ENCODE measurements at places on chromosomes 2 and 18.

DNA sequence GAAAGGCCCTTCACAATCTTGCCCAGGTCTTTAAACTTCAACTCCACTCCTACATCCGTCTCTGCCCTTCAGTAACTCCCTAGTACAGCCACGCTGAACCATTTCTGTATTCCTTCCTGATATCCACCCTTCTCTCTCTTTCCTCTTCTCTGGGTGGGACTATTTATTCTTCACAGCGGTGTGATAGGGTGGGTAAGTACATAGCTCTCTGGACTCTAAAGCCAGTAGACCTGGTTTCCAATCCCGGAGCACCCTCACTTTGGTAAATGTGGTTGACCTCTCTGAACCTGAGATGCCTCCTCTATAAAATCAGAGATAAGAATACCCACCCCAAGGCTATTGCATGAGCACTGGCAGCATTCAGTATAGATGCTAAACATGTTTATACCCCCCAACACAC lies 86.7 kb downstream of the ATL2 start:
- DNase-seq, result no peak

GRCh38 chr2:173300458-173300857 lies 54.2 kb upstream of the CDCA7 start:
- DNase-seq, result no peak

- no peak for DNase-seq
These were observed 158.8 kb upstream of the WDSUB1 start for GRCh38 chr2:159445307-159445706.

DNA sequence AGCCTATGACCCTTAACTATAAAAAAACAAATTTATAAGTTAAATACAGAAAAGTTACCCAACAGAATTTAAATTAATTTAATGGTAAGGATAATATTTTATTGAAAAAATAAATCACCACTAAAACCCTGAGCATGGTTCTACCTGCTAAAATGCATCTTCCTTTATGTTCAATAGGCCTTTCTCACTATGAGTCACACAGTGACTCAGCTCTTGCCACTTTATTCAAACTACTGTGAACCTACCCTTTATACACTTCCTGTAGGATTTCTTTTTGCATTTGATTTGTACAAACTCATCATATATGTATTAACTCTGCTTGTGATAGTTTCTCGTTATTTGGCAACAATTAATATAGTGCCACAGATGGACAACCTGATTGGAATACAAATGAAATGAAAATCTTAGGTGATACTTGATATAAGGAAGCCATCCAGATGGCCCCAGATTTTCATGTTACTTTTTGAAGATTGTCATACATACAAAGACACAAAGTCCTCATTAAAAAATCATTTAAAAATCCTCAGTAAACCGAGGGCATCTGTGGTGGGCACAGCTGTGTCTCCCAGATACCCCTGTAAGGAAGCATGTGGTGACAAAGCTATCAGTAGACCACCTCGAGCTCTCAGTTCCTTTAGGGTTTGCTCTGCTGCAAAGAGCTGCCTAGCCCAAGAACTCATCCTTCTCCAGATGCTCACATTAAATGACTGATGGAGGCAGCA lies 55.2 kb upstream of the COBLL1 start:
- DNase-seq, result no peak

DNA sequence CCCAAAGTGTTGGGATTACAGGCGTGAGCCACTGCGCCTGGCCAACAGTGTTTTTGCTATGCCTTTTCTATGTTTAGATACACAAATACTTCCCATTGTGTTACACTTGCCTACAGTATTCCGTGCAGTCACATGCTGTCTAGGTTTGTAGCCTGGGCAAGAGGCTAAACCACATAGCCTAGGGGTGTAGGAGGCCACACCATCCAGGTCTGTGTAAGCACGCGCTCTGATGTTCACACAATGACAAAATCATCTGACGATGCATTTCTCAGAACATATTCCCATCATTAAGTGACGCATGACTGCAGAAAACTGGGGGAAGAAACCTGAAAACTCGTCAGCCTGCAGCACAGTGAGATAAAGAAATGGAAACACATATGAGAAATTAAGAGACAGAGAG lies 46.1 kb upstream of the TWIST2 start:
- no peak for DNase-seq

DNA sequence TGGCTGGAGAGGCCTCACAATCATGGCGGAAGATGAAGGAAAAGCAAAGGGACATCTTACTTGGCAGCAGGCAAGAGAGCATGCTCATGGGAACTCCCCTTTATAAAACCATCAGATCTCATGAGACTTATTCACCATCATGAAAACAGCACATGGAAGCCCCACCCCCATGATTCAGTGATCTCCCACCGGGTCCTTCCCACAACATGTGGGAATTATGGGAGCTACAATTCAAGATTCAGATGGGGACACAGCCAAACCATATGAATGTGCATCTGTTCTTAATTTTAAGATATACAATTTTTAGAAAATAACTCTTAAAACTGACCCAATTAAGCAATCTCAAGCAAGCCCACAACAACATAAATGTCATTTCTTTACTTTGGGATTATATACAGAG lies 12.6 kb downstream of the C18orf63 start:
- DNase-seq, result no peak

DNA sequence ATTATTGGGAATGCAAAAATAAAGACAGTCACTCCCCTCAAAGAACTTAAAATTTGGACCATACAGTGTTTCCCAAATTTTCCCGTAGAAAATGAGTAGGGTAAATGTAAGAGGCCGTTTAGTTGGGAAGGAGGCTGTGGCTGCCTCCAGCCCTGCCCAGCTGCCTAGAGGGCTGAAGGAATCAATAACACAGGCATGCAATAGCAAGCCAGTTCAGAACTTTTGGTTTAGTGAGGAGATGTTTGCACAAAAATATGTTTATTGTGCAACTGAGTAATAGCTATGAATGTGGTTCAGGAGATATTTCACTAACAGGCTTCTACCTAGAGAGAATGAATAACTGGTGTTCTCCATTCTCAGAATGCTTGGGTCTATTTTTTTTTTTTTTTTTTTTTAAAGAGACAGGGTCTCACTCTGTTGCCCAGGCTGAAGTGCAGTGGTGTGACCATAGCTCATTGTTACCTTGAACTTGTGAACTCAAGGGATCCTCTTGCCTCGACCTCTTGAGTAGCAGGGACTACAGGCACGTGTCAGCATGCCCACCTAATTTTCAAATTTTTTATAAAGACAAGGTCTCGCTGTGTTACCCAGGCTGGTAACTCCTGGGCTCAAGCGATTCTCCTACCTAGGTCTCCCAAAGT lies 23.6 kb downstream of the UGP2 start:
- no peak for DNase-seq

- no peak for DNase-seq
These were observed 12.3 kb upstream of the SMAD7 start for GRCh38 chr18:48962994-48963561.

- no peak for DNase-seq
These were observed 96.8 kb downstream of the GPD2 start for GRCh38 chr2:156532989-156533388.

DNA sequence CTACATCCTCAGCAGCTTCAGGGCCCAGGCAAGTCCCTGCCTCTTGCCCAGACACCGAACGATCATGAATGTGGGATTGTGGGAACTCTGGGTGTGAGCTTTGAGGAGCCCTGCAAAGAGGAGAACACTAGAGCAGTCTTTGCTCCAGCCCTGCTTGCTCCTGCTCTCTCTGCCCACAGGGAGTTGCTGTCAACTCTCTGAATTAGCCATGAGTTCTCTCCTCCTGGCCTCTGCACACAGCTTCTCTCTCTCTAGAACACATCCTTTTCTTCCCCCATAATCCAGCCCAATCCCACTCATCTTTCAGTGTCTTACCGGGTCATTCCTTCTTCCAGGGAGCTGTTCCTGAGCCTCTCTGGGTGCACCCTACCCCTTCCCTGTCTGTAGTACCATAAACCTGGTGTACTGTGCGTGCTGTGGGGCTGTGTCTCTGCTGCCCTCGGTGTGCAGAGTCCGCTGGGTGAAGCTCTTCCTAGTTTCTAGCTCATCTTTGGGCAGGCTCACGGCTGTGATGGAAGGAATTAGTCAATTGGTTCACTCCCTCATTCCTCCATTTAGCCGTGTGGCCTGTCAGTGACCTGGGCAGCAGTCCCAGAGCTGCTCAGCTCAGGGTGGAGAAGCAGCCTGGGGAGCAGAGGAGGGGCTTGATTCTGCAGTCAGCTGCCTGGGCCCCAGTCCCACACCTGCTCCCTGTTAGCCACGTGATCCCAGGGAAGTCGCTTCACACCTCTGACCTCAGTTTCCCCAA lies 132.9 kb upstream of the HDAC4 start:
- no peak for DNase-seq

GRCh38 chr2:202831242-202832220 lies 40.0 kb downstream of the ICA1L start:
- DNase-seq, result no peak

DNA sequence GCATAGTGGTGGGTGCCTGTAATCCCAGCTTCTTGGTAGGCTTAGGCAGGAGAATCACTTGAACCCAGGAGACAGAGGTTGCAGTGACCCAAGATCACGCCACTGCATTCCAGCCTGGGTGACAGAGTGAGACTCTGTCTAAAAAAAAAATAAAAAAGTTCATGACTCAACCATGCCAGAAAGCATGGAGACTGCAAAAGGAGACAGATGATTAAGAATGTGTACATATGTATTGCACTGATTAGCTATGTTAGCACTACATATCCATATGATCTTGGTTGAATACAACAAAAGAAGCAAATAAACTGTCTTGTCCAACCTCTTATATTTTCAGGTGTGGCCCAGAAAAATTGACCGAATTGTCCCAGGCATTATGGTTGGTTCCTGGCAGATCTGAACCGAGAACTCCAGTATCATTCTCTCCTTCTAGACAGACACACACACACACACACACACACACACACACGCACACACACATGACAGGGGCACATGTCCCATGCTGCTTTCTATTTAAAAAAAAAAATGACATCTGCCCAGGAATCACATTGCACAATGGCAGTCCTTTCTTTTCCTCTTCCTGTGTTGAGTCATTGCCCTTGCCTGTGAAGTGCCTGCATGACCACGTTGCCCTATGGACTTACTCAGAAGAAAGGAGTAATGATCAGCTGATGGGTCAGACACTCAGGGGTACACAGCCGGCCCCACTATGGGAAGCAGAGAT lies 65.6 kb downstream of the MYCN start:
- DNase-seq, result no peak

- DNase-seq, result no peak
These were observed 98.9 kb upstream of the PMAIP1 start for GRCh38 chr18:59800897-59801296.

DNA sequence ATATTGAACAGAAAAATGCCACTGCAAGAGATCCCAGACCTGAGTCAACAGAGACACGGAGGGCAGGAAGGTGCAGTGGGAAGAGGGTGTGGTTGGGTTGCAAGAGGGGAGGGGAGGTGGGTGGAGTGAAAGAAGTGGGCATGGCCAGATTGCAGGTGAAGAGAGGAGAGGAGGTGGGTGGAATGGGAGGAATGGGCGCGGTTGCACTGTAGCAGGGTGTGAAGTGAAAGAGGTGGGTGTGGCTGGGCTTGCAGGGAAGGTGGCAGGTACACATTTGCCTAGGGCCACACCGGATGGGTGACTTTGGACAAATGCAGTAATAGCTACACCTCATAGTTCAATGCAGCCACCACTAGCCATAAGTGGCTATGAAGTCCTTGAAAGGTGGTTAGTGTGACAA lies 71.1 kb downstream of the DOCK10 start:
- DNase-seq, result no peak

GRCh38 chr2:174012347-174013314 lies 47.5 kb upstream of the SP3 start:
- DNase-seq, result no peak

DNA sequence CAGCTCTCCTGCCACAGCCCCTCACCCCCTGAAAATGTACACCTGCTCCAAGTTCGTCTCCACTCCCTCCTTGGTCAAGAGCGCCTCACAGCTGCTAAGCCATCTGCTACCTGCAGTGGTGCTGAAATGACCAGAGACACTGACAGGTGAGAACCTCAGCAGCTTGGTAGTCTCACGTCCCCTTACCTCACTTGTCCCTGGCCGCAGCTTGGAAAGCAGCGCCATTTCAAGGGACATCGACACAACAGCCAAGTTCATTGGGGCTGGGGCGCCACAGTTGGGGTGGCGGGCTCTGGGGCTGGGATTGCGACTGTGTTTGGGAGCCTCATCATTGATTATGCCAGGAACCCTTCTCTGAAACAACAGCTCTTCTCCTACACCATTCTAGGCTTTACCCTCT lies 47.5 kb downstream of the ANKRD44 start:
- no peak for DNase-seq

DNA sequence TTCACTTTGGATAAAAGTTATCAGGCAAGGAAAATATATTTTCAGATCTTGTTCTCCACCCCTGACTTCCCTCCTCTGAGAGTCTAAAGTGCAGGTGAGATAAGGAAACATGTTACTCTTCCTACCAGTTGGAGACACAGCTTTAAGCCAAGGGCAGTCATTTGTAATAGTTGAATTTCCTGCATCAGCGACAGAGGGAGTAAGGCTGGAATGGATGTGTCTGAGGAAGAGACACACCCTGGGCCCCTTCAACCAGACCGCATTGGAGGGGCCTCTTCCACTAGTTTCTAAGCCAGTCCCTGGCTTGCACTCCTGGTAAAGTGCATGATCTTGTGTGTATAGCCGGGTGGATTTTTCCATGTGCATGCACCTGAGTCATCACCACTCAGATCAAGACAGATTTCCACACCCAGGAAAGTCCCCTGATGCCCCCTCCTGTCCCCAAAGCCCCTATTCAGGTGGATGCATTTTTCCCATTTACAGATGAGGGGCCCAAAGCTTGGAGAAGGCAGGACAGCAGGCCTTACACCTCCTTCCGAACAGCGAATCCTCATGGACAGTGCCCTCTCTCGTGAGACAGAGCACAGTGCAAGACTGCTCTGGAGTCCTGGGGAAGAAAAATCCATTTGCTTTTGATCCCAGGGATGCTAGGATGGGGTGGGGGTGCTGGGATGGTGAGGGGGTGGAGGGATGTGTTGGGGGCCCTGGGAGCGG lies 66.7 kb upstream of the SH3RF3 start:
- no peak for DNase-seq

DNA sequence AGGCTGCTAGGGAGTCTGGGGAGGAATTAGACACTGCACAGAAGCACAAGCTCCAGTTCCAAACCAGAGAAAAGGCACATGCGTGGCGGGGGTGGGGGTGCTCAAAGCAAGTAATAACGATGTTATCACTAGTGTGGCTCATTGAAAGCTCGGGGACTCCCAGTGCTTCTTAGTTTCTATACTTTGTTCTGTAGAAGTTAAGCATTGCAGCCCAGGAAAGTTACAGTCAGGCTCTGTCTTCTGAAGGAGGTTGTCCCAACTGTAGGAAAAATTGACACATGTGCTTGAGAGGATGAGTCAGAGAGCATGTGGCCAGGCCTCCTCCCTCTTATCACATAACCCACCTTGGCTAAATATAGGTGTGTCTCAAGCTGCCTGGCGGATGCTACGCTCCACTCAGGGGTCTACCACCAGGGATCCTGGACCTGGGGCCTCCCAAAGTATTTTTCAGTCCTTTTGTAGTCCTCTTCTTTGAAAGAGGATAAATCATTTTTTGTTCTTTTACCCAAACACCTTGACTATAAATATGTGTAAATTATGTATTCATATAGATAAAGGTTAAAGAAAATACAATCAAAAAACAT lies 3.8 kb downstream of the GALNT5 start:
- DNase-seq, result no peak

- DNase-seq, result no peak
These were observed 57.6 kb downstream of the NPAS2 start for GRCh38 chr2:100877555-100877954.

GRCh38 chr2:56335101-56335500 lies 151.3 kb downstream of the CCDC85A start:
- no peak for DNase-seq

- no peak for DNase-seq
These were observed 15.7 kb downstream of the DYNC1I2 start for GRCh38 chr2:171702781-171703556.

- no peak for DNase-seq
These were observed 416.1 kb upstream of the ETAA1 start for GRCh38 chr2:66981074-66981473.
